ENCODE measurements at places on chromosomes 5 and 9.

- DNase-seq: no peak
These were observed 13.4 kb upstream of the TIFAB start for GRCh38 chr5:135465391-135466122.

DNA sequence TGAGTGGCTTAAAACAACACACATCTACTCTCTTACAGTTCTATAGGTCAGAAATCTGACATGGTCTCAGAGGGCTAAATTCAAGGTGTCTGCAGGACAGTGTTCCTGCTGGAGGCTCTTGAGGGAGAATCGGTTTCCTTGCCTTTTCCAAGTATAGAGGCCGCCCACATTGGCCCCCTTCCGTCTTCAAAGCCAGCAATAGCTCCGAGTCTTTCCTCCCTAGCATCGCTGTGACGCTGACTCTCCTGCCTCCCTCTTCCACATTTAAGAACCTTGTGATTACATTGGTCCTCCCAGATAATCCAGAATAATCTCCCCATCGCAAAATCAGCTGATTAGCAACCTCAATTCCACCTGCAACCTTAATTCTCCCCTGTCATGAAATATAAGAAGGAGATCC is 81.3 kb upstream of the IER5L start:
- DNase-seq: no peak

DNA sequence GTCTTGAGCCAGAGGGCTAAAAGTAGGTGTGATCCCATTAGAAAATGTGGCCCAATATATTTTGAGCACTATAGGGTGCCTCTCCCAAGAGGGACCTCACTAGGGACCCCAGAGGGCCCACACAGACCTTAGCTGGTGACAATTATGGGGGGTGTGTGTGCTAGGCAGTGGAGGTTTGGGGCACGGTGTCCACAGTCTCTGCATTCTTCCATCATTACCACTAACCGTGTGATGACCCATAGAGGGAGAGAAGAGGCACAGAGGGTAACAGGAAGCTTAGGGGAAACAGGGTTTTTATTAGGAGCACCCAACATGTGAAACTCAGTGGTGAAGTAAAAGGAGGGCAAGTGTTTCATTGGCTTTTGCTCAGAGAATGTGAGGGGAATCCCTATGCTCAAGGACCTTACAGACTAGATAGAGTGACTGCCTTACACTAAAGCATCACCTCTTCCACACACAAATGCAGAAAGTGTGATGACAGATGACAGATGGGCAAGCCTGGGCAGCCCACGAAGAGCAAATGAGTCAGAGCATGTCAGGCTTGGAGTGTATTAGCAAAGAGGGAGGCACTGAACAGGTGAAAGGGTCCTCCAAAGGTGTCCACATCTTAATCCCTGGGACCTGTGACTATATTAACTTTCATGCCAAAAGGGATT is 2.5 kb upstream of the ACTL7A start:
- DNase-seq: no peak

DNA sequence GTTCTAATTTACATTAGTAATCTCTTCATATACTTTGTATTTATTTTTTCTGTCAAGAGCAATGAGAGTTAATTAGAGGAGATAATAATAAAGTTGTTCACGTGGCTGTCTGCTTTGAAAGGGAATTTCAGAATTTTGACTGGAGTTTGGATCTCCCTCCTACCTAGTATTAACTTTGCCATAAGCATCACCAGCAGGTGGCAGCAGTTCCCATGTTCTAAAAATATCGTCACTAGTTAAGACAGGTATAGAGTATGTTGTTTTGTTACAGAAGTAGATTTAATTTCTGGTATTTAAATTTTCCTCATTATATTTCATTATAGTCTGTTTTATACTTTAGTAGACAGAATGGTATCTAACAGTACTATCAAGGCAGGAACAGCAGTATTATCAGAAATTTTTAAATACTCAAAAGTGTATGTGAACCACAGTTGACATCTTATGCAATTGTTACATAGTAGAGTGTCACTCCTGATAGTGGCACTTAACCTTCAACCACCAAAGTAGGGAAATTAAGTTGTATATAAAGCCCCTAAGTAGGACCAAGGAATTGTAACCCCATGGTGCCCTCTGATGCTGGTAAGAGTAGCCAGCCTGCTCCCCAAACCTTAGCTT is 20.4 kb downstream of the GNPDA1 start:
- peak; percentile 76 for DNase-seq

GRCh38 chr9:133677126-133678010 is 41.2 kb downstream of the DBH start:
- no peak for DNase-seq

DNA sequence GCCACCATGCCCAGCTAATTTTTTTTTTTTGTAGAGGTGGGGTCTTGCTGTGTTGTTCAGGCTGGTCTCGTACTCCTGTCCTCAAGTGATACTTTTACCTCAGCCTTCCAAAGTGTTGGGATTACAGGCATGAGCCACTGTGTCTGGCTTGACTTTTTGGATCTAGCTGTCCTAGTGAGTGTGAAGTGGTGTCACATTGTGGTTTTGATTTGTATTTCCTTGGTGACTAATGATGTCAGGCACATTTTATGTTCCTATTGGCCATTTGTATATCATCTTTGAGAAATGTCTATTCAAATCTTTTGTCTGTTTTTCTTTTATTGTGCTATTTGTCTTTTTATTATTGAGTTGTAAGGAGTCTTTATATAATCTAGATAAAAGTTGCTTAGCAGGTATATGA is 53.5 kb upstream of the MCCC2 start:
- DNase-seq: no peak

- peak; percentile 33 for DNase-seq
These were observed 229.4 kb downstream of the DMAC1 start for GRCh38 chr9:7570107-7570720.

DNA sequence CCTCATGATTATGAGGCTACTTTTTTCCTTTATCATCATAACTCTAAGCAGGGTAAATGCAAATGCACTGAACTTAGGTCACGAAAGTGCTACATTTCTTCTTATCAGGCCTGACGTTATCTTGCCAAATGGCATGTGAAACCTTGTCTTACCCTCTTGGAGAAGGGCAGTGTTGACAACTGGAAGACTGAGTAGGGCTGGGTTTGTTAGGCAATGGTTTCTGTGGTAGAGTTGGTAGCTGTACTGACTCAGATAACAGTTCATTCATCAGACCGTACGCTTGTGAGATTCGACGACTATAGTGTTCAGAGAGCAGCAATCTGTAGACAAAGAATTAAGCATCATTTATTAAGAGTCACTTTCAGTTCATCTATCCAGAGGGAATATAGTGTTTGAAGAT is 127.7 kb downstream of the CPLANE1 start:
- no peak for DNase-seq

DNA sequence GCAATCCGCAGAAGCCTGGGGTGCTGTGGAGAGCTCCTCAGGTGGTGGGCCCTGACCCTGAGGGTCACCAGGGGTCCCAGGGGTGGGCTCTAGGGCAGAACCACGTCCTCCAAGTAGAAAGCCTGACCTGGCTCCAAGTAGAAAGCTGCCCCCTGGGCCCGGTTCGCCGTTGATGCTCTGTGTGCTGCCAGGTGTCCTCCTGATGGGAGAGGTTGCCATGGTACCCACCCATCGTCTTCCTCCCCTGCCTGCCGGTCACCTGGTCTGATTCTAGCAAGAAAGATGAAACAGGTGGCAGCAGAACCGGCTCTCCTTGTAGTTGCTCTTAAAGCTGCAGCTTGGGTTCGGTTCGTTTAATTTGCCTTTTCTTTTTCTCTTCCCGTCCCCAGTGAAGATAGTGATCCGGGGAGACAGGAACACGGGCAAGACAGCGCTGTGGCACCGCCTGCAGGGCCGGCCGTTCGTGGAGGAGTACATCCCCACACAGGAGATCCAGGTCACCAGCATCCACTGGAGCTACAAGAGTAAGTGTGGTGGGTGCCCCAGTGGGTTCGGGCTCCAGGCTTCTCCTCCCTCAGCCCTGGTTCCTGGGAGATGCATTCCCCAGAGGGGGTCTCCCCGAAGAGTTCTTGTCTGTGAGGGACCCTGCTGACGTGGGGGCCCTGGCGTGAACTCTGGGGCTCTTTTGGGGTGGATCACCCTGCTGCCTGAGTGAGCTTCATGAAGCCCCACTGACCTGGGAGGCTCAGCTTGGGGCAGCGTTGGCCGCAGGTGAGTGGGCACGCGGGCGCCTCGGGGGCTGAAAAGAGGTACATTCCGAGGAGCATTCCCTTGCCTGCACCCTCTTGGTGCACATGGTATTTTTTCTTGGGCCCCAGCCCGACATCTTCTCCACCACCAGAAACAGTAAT is 15.6 kb downstream of the RABL6 start:
- DNase-seq: no peak

GRCh38 chr9:19136129-19136528 is 8.8 kb upstream of the PLIN2 start:
- no peak for DNase-seq

- DNase-seq: peak; percentile 47
These were observed 621 bp downstream of the NR6A1 start for GRCh38 chr9:124770359-124771020.

DNA sequence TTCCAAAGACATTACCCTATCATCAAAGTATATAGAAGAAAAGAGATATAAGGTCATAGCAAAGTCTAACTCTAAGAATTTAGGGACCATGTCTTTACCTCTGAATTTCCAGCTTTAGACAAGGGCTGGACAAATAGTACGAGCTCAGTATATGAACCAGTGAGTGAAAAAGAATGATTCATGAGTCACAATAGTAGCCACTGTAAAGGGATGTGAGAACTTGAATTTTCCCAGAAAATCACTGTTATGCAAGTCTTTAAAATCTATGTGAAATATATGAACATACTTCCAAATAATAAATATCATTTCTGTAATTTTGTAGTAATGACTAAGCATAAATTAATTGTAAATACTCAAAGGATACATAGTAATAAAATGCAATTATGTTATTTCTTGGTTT is 305.9 kb upstream of the PRR16 start:
- no peak for DNase-seq

DNA sequence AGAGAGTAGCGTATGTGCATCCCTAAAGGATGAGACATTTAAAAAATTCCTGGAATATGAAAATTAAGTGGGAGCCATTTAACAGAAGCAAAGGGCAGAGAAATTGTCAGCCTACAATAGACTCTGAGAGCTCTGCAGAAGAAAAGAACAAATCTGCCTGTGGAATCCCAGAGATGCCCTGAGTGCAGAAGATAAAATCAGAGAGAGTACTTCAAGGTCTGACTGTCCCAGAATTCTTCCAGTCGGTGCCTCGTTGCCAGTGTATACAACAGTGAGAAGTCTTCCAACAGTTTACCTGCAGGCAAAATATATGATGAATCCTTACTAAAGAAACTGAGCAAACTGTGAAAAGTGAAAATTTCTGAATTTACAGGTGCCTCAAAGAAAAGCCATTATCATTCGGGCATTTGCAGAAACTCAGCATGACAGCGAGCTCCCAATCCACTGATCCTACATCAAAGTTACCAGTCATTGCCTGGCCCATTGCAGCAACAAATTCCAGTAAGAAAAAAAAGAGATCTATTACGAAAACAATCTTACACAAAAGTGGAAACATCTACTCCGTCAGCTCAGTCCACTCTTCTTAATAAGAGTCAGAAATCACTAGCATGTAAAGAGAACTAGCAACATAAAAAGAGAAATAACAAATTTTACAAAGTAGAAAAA is 92.8 kb upstream of the VCAN start:
- no peak for DNase-seq

DNA sequence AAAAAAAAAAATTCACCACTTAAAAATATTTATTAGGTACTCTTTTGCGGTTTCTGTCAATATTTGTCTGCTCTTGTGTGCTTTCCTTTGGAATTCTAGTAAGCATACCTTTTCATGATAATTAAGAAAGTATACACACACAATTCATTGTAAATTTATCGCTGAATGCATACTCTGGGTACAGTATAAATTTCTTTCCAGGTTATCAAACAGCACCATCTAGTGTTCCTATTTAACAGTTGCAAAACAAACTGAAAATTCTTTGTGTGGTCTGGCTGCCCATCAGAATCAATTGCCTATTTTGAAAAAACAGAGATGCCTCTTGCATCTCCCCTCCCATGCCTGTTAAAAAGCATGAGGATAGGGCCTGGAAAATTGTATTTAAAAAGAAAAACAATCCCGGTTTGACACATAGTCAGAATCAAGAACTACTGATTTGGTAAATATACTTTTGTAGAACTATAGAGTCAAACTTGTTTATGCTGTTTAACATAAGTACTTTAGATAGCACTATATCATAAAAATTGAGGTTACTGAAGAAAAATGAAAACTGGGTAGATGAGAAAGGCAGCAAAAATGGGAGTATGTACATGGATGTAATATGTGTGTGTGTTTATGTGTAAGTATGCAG is 16.2 kb downstream of the PGGT1B start:
- no peak for DNase-seq

- no peak for DNase-seq
These were observed 253.2 kb downstream of the CDH18 start for GRCh38 chr5:19734776-19735175.

- DNase-seq: no peak
These were observed 193.7 kb downstream of the MAPKAP1 start for GRCh38 chr9:125513303-125513667.

GRCh38 chr9:114694719-114695269 is 12.8 kb upstream of the TEX48 start:
- no peak for DNase-seq

- no peak for DNase-seq
These were observed 72.5 kb upstream of the CACNA1B start for GRCh38 chr9:137804908-137805630.

GRCh38 chr5:113387844-113388243 is 46.9 kb downstream of the TSSK1B start:
- DNase-seq: no peak

- no peak for DNase-seq
These were observed 42.0 kb downstream of the PBX3 start for GRCh38 chr9:125789196-125789595.

GRCh38 chr5:89351222-89351621 is 468.2 kb upstream of the MEF2C start:
- DNase-seq: no peak

DNA sequence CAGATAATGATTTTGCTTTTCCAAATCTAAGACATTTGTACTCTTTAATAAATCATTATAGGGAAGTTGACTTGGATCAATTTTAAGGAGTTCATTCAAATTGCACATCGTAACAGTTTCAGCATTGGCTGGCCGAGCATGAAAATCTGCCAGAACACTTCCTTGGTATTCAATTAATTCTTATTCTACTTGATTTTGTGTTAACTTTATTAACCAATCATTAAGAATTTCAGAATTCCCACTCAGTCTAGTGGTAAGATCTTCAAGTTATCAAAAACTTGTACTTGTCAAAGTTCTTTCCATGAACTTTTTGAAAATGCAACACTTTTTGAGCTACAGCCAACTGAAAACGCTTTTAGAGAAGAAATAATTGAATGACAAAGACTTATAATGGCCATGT is 565.8 kb downstream of the TLE1 start:
- DNase-seq: no peak

GRCh38 chr5:125668884-125669283 is 754.3 kb upstream of the GRAMD2B start:
- DNase-seq: no peak

- DNase-seq: no peak
These were observed 123.0 kb downstream of the ADAMTSL1 start for GRCh38 chr9:18596920-18597319.

GRCh38 chr5:15521381-15522186 is 21.6 kb downstream of the FBXL7 start:
- DNase-seq: no peak
